ENCODE measurements at places on chromosomes 2 and 18.

DNA sequence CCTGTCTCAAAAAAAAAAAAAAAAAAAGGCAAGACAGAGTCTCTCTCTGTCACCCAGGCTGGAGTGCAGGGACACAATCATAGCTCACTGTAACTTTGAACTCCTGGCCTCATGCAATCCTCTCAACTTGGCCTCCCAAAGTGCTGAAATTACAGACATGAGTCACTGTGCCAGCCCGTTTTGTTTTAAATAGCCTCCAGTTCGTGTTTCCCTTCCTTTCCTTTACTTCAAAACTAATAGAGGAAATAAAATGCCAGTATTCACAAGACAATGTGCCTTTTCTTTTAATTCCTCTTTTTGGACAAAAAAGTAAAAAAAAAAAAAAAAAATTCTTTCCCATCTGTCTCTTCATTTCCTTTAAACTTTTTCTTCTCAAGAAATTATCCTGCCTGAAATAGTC is 54.5 kb upstream of the ACMSD start:
- no peak for DNase-seq

- no peak for DNase-seq
Observed at GRCh38 chr2:239523147-239523953, 122.5 kb upstream of the HDAC4 start.

DNA sequence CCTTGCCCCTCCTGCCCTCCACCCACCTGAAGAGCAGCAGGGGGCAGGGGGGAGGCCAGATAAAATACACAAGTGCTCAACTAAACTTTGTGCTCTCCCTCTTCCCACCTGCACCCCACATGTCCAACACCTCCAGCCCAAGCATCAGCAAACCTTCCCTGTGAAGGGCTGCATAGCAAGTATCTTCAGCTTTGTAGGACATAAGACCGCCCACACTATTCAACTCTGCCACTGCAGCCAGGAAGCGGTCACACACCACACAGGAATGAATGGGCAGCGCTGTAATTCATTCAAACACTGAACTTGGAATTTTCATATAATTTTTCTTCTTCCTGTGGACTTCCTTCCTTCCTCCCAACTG is 27.5 kb downstream of the TFCP2L1 start:
- no peak for DNase-seq

DNA sequence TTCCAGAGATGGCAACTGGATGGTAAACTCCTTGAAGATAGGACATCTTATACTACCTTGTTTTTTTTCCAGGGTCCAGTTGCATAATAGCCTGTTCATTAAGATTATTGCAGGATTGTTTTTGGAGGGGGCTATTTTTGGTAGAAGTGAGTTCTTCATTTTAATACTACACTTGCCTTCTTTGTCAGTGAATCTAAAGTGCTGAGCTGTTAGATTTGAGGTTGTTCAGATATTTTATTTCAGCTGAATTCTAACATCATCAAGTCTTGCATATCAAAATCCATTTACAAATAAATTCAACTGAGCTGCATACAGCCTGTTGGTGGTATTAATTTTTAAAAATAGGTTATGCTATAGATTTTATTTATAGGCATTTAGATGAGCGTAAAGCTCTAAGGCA is 72.1 kb downstream of the PLCL1 start:
- DNase-seq: no peak

- no peak for DNase-seq
Observed at GRCh38 chr2:147679191-147679954, 165.5 kb upstream of the ACVR2A start.

DNA sequence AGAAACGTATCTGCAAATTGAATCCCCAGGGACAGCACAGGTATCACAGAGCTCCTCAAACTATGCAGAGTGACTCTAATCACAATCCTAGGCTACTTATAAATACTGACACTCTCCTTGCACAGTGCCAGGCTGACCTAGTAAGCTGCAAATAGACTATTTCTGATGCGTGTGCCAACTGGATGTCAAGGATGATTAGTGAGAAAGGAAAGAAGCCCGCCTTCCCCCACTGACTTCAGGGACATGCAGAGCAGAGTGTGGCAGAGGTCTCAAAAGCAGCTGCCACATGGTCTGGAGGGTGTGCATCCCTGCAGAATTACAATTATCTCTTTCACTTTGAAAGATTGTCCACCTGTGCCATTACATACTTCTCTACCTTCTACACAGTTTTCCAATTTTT is 235.6 kb downstream of the CPS1 start:
- DNase-seq: no peak

GRCh38 chr2:38095996-38096861 is 20.3 kb upstream of the CYP1B1 start:
- DNase-seq: no peak

DNA sequence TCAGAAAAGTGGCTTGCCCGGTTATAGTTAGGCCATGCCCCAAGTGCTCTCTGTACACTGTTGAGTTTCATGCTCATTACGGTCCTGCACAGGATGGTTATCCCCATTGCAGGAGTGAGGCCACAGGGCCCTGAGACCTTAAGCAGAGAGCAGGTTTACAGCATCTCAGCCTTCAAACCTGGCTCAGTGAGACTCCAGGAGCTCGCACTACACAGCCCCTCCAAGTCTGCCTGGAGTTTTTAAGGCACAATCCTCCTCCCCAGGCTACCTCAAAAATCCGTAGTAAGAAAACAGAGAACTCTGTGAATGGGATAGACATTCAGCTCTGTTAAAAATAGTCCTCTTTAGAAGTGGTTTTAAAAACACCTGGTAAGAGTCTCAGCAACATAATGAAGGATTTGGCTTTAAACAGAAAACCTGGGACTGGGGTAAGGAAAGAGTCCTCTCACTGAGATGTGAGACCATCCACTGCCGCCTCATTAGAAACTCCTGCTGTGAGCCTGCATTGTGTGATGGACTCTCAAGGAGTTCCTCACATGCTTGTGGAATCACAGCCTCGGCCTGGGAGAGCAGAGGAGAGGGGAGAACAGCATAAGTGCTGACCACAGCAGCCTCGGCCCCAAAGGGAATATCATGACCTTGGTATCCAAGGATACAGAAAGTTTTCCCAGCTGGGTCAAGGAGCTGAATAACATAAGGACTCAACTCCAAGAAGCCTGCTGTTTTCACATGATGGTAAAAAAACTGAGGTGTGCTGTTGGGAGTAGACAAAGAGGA is 214.8 kb downstream of the ATAD2B start:
- no peak for DNase-seq

DNA sequence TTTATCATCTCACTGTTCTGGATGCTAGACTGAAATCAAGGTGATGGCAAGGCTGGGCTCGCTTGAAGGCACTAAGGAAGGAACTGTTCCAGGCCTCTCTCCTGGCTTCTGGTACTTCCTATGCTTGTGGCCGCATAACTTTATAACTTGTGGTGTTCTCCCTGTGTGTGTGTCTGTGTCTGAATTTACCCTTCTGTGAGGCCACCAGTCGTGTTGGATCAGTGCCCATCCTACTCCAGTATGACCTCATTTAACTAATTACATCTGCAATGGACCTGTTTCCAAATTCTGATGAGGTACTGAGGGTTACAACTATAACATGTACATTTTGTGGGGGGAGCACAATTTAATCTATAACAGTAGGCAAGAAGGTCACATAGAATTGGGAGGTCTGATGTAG is 41.6 kb downstream of the LYPD6B start:
- no peak for DNase-seq

DNA sequence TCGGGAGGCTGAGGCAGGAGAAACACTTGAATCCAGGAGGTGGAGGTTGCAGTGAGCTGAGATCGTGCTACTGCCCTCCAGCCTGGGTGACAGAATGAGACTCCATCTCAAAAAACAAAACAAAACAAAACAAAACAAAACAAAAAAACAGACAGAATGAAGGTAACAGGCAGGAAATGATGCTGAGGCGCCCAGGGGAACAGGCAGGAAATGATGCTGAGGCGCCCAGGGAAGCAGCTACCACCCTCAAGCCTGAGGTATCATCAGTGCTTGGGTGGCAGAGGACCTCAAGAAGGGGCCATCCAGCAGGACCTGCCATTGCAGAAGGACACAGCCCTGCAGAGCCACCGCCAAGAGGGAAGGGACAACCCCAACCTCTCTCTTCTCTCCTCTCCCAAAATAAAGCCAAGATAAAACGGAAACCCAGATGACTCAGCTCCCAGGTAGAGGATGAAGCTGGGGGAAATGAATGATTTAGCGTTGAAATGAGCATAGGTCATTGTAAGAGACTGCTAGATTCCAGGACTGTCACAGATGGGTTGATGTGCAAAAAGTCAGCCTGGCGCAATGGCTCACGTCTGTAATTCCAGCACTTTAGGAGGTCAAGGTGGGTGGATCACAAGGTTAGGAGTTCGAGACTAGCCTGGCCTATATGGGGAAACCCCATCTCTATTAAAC is 19.3 kb downstream of the SOWAHC start:
- no peak for DNase-seq

DNA sequence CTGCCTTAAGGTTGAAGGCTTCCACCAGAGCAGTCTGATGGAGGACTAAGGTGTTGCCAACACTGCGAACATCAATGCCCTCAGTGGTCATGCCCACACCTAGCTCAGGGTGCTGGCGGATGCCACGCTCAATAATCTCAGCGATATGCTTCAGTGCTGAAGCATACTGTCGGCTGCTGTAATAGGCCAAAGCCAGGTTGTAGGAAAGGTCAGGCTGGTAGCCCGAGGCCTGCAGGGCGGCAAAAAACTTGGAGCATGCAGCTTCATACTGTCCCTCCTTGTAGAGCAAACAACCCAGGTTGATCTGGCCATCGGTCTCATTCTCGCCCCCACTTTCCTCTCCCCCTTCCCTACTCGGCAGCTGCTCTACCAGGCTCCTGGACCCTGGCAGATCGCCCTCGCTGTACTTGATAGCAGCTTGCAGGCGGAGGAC is 159.4 kb downstream of the AGPS start:
- DNase-seq: no peak

DNA sequence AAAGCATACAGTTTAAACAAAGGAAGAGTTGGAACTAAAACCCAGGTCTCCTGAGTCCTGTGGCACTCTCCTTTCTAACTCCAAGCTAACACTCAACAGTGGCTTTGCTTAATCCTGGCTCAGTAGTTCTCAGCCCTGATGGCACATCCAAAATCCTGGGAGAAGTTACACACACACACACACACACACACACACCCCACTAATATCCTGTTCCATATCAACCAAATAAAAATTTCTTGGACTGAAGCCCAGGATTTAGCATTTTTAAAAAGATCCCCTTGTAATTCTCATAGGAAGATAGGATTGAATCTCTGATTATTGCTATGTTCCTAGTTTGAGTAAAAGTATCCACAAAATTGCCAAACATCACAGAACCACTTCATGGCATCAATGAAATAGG is 136.1 kb upstream of the RIOK3 start:
- DNase-seq: no peak

DNA sequence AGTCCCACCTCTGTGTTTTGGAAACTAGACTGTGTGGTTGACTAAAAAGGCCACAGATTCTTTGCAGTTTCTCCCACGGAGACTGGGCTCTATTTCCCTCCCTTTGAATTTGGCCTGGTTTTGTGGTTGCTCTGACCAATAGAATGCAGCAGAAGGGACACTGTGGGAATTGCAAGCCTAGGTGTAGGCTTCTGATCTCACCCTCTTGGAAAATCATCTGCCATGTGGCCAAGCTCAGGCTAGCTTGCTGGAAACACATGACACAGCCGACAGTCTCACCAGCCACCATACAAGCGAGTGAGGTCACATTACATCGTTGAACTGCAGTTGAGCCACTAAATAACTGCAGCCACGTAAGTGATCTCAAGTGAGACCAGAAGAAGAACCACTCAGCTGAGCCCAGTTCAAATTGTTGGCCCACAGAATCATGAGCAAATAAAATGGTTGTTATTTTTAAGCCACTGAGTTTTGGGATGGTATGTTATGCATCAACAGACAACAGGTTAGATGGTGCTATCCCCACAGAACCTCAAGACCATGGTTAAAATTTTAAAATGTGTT is 319.1 kb upstream of the MEX3C start:
- no peak for DNase-seq

DNA sequence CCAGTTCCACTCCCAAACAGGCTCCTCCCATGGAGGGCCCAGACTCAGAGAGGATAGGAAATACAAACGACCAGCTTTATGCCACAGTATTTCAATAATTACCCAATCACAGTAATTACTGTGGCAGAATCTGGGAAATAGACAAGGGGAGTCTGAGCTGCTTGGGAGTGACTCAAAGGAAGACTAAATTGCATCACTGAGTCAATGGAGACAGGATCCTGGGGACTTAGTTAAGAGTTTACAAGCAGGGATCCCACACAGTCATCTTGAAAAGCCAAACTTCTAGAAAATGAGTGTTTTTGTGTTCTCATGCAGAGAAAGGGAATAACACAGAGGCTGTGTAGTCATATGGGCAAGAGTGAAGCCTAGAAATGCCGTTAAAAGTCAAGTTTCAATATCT is 1142.1 kb downstream of the CNTNAP5 start:
- no peak for DNase-seq

DNA sequence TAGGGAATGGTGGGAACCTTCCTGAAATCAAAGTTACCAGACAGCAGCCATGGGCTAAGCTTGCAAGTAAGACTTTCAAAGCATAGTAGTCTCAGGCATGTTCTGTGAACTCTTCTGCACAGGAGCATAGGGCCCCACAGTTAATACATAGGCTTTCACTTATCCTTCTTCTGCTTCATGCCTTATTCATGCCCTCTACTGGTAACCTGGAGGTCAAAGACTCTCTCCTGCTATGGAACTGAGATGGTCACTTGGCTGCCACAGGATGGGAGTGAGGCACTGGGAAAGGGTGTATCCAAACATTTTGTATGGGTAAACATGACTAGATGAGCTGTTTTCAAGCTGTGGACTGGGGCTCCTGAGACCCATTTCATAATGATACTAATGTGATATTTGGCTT is 49.1 kb upstream of the ZNF638 start:
- no peak for DNase-seq

GRCh38 chr18:54278615-54279014 is 9.3 kb downstream of the POLI start:
- DNase-seq: no peak

GRCh38 chr18:45637546-45638327 is 22.5 kb downstream of the SLC14A2 start:
- no peak for DNase-seq

GRCh38 chr2:64814007-64814406 is 160.3 kb upstream of the SERTAD2 start:
- DNase-seq: no peak

GRCh38 chr18:72122103-72122502 is 422.0 kb downstream of the CBLN2 start:
- no peak for DNase-seq

GRCh38 chr2:163733301-163733938 is 2.4 kb downstream of the FIGN start:
- DNase-seq: no peak

DNA sequence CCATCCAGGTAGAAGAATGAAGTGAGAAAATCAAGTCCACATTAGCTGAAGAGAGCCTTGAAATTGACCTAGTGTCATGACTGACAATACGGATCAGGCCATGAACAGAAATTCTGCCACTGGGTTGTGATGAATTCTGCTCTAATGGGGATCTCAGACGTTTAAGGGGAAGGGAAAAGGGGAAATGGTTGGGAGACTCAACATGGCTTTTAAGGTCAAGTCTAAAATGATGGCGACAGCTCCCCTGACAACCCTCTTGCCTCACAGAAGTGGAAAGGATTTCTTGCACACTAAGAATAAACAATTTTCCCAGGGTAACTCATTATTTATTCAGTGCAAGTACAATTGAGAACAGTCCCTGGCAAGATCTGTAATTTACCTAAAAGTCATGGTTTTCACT is 302.5 kb upstream of the ACVR2A start:
- DNase-seq: no peak

GRCh38 chr2:214264171-214264570 is 146.7 kb upstream of the VWC2L start:
- no peak for DNase-seq

- DNase-seq: no peak
Observed at GRCh38 chr2:1995081-1995480, 250.8 kb upstream of the PXDN start.

Data from stimulated activated CD8-positive, alpha-beta memory T cell treated with anti-CD3 and anti-CD28 coated beads, Interleukin-4, amount 100 ng/mL, for 1 hour (primary cell).